Progenitor cell of endocrine pancreas (in vitro differentiated cells): ENCODE measurements at places on chromosomes 6 and 20.

- peak; percentile 14 for DNase-seq
Measured at GRCh38 chr20:63501818-63502670, 3.2 kb upstream of the EEF1A2 start.

DNA sequence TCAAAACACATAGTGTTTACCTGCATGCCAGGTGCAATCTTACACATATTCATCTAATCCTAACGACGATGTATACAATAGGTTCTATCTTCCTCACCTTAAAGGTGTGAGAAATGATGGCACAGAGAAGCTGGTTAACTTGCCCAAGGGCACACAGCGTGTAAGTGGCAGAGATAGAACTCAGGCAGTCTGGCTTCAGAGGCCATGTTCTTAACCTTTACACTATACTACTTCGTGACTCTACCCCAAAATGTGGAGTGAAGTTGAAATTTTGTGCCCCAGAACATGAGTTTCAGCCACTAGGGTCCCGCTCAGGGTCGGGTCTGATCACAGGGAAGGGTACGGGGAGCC lies 584 bp downstream of the VPS52 start:
- DNase-seq, result no peak

DNA sequence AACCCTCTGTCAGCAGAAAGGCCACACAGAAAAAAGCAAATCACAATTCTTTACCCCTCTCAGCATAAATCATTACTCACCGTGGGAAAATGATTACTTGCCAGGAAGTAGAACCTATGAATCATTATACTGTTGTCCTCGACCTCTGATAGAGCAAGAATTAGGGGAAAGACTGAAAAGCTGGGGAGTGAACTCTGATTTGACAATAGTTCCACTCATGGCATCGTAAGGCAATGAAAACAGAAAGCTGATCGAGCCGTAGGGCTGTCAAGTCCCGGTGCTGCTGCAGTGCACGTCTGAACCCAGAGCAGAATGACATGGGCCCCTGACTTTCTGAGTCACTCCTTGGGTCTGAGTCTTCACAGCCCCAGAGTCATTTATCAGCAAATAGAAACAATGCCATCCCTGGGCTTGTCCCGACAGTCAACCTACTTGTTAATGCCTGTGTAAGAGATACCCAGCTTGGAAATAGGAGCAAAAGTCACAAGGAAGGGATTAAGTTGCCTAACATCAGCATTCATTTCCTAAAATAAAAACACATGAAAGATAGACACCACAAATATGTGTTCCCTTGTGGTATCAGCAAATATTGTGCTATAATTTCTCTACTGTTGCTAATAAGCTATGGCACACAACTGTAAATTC lies 224.8 kb upstream of the MARCKS start:
- DNase-seq, result no peak

DNA sequence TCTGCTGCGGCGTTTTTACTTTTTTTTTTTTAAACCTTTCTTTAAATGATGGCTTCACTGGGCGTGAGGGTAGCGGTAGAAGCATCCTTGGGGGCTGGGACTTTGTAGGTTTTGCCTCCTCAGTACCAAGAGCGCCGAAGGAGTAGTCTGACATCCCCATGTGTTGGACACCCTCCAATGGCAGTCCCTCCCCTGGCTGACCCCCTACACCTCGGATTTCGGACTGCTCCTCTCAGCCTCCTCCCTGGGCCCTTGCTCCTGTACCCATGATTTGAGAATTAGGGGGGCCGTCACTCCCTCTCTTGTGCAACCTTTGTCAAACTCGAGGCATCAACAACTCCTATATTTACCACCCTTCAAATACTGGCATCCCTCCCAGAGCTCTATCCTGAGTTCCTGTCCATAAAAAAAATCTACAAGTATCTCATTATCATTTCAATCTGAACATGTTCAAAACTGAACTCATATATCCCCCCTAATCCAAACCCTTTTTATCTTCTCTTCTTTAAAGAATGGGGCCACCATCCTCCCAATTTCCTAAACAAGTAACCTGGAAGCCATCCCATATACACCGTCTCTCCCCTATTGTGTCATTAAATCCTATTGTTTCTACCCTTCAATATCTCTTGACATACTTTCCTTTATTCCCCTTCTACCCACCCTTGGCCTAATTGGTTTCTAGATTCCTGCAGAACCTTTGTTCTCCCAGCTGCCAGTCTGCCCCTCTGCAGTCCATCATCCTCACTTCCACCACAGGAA lies 1.2 kb upstream of the ARFGEF3 start:
- no peak for DNase-seq

GRCh38 chr6:699319-699718 lies 6.4 kb upstream of the EXOC2 start:
- no peak for DNase-seq

DNA sequence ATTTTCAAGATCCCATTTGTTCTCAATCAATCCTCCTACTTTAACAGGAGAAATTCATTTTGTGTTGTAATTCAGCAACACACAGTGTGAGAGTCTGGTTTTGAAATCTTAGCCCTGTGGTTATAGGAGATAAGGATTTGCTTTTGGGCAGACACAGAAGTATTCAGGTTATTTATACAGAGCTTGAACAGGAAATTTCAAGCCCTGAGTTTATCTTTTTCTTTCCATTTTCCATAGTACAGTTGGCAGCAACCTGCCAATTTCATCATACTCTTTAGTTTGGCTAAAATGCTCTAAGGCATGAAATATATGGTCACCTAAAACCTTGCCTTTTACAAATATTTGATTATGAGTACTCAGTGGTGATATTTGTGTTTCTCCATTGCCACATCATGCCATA lies 41.4 kb downstream of the PKIB start:
- no peak for DNase-seq

DNA sequence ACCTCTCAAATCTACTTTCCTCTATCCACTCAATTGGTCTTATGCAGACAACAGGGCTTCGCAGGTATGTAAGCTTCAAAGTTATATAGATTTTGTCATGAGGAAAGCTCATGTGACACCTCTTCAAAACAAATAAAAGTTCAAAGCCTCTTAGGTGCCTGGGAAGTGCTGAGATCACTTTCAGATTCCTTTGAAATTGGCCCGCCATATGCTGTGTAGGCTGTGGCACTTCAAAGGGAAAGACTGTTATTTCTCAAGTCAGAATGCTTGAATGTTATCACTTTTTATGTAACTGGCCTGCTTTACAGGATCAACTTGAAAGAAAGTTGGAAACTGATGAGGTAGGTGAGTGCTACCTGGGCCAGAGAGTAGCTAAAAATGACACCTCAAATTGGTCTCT lies 67.1 kb upstream of the GFRAL start:
- no peak for DNase-seq

- DNase-seq, result no peak
Measured at GRCh38 chr6:129489215-129489765, 220.7 kb downstream of the ARHGAP18 start.
